ENCODE measurements at places on chromosomes 7 and 10. TPM values are rescaled to one million over a fixed set of nuclear protein-coding genes. Genes with fewer than 3 reads are reported as not detected.

DNA sequence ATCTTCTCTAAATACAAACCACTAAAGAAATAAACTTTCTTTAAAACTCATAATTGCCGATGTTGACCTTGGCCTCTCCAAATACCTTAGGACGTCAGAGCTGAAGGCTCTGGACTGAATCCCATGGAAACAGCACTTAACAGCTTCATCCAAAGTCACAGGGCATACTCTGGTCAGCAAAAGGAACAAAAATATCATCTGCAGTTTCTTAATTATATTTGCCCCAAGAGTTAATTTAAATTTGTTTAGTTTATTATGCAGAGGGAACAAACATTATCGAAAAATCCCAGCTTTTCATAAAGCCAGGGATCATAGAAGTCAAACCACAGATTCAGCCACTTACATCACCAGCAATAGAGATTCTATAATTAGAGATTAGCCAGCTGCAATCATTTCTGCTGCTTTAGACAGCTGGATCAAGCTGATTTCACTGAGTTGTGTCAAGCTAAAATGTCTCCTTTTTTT lies 20.5 kb upstream of the FAM13C start:
- DNase-seq = peak; percentile 86

DNA sequence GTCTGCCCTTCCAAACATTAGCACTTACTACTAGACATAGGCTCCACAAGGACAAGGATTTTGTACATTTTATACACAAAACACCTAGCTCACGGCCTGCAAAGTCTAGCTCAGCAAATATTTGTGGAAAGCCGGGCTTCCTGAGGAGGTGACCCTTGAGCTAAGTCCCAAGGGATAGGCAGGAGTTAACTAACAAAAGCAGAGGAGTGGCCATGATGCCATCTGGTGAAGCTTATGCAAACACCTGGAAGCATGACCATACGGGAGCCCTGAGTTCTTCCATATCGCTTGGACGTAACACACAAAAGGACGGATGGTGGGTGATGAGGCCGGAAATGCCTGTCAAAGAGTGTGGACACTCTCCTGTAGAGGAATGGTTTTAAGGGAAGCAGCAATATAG lies 25.9 kb upstream of the YAE1 start:
- DNase-seq = no peak

DNA sequence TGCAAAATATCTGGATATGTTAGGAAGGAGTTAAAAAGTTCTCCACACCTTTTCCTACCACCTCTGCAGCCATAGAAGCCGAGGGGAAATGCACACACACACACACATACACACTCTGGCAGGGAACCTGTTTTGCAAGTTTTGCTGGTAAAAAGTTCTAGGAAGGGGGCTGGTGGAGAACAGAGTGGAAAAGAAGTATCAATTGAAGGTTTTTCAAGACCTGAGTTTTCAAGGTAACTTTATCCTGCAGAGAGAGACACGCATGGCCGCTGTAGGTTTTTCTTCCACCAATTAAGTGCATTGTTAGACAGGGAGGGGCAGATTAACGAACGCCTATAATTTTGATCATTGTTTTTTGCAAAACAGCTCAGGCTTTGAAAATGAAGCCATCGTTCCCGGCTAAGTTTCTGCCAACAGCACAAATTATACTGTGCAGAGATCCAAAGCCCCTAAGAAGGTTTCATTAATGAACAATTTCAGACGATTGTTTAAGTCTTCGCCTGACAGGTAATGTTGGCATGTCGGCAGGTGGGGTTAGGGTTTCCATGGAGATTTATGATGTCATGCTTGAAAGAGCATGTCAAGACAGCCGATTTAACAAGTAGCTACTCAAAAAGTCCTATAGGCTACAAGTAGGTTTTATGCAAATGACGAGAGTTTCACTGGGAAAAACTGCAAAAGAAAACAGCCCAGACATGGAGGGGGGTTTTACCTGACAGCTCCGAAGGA lies 29.7 kb downstream of the KIAA1217 start:
- no peak for DNase-seq

DNA sequence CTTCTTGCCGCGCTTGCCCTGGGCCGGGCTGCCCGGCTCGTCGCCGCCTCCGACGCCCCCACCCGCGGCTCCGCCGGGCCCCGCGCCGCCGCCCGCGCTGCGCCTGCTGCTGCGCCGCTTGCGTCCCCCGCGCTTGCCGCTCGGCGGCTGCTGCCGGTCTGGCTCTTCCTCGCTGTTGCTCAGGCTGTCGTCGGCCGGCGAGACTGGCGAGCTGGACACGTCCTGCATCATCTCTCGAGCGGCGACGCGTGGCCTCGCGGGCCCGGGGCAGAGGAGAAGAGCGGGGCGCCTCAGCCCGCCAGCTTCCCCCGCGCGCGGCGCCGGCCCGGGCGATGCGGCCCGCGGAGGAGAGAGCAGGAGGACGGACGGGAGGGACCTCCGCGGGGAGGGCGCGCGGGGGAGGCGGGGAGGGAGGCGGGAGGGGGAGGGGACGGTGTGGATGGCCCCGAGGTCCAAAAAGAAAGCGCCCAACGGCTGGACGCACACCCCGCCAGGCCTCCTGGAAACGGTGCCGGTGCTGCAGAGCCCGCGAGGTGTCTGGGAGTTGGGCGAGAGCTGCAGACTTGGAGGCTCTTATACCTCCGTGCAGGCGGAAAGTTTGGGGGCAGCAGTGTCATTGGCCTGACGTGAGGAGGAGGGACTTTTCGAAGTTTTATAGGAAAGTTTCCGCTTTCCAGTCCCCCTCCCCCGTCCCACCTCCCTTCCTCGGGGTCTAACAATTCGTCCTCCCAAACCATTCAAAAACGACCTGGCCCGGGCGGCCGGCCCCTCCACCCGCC lies at the start of gene TWIST1:
TWIST1 (minus strand) TSS at position 546 of the 779 bp plus-strand sequence; CDS start at position 231, 315 bp downstream.
- DNase-seq = peak; percentile 86

DNA sequence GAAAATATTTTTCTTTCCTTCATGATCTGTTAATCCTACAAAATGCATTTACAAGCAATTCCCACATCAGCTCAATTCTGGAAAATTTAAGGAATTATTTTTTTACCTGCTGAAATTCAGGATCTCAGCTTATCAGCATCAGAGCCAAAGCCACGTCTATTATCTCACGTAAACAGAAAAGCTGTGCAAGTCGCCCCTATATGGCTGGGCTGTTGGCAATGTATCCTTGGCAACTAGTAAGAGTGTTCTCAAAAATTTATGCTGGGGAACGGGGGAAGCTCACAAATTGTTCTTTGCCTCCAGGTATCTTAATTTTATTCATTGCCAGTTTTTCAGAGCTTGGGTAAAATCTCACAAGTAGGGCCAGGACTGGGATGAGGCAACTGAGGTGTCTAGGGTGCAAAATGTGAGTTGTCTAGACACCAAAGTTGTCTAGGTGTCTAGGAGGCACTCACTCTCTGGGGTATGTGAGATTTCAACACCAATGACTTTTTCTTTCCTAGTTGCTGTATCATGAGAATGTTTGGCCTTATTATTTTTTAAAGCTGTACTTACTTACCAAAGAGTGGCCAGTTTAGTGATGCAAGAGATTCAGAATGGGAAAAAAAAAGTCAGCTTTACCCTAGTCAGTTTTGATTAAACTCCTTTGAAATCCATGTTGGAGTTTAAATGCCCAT lies 5.1 kb downstream of the GSTO2 start:
- DNase-seq = no peak

- no peak for DNase-seq
Observed at GRCh38 chr7:92761391-92762097, 74.8 kb downstream of the CDK6 start.

GRCh38 chr10:117382861-117383260 lies 7.6 kb upstream of the PDZD8 start:
- DNase-seq = no peak

DNA sequence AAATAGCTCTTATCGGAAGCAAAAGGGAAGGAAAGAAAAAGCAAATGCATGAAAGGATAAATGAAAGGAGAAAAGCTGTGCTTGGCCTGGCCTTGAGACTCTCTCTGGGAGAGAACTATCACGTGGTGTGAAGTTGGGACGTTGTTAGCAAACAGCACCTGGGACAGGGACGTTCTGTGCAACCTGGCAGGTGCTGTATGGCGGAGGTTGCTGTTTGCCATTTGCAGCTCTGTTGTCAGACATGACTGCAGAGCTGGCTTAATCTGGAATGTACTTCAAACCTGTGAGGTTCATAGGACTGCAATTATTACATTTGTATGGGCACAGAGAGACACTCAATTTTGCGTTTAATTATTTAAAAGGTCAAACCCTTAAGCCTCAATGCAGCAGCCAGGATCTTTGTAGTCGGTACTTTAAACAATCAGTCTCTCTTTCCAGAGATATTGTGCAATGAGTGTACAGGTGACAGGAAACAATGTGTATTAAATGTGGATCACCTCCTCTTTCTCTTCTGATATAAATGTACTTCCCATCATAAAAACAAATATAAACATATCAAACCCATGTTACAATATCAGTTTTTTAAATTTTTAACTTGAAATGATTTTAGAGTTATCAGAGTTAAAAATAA lies 800.5 kb upstream of the KCND2 start:
- no peak for DNase-seq

DNA sequence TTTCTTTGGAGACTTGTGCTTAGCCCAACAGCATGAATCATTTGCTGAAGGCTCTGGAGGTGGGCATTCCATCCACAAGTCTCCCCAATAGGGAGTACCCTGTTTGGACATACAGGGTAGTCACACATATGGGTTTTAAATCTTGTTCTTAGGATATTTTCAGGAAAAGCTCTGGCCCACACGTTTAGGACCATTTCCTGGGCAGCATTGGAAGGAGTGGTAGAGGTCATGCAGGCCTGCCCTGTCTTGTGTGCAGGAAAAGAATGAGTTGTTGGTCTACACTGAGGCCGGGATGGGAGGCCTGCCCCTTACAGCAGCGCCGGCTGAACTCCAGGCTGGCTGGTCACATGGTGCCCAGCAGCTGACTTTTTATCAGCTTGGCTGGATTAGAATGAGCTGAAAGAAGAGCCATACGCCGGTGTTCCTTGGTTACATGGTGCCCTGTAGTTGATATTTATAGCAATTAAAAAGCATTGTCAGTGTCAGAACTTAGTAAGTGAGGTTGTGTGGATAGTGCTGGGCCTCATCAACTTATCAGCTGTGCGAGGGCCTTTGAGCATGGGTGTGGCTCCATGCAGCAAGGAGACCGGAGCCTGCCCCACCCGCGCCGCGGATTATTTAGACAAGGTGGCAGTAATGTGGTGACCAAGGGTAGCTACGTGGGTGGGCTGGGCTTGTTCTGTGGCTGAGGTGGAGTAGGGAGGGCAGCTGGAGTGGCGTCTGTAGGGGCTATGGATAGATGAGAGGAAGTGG lies 28.6 kb downstream of the OGDH start:
- DNase-seq = no peak

GRCh38 chr10:113857210-113857609 lies 2.7 kb downstream of the NHLRC2 start:
- no peak for DNase-seq

GRCh38 chr7:2717293-2718261 lies 29.6 kb downstream of the AMZ1 start:
- no peak for DNase-seq

DNA sequence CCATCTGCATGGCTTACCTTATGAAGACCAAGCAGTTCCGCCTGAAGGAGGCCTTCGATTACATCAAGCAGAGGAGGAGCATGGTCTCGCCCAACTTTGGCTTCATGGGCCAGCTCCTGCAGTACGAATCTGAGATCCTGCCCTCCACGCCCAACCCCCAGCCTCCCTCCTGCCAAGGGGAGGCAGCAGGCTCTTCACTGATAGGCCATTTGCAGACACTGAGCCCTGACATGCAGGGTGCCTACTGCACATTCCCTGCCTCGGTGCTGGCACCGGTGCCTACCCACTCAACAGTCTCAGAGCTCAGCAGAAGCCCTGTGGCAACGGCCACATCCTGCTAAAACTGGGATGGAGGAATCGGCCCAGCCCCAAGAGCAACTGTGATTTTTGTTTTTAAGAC lies 12.4 kb downstream of the DUSP5 start:
- DNase-seq = no peak

DNA sequence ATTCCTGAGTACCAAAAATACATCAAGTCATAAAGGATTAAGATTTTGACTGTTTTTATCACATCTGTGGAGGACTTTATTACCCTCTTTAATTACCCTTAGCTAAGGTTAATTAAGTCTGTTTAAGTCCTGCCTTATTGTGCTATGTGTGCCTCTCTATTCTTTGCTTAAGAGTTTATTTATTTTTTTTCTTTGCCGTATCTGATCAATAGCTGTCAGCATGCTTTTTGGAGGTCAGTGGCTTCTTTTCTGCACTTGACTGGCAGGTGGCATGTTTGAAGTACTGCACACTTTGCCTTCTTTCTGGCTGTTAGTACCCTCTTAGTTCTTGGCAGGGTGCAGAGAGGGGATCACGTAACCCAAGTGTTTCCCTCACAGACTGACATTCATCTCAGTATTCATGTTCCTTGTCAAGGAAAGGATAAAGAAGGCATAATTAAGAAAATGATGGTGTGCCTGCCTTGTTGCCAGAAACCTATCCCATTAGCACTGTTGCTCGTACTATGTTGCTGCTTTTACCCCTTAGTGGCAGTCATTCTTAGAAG lies 225.8 kb downstream of the EXOC4 start:
- DNase-seq = no peak

DNA sequence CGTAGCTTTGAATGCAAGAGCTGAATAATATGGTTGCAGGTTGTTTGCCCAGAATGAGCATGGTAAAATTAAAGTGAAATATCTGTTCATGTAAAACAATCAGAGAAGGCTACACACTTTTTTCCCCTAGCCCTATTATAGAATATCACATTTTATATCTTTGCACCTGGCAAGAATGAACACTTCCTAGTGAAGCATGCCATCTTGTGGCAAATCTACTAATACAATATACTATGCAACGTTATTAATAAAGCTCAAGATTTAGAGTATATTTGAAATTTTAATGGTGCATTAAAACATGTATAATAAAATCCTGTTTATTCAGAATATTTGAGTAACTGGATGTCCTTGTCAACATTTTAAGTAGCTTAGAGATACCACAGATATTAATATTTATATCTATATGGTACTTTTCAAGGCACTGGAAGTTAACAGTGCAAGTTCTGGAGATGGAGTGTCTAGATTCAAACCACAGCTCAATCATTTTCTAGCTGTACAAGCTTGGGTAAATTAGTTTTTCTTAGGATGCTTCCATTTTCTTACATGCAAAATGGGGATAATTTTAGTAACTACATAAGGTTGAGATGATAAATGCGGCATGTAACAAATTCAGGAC lies 643.1 kb upstream of the SEMA3D start:
- no peak for DNase-seq

- no peak for DNase-seq
Observed at GRCh38 chr10:31143331-31143935, 111.8 kb upstream of the ZNF438 start.

- no peak for DNase-seq
Observed at GRCh38 chr7:51973071-51973470, 656.5 kb upstream of the COBL start.

- no peak for DNase-seq
Observed at GRCh38 chr10:45198486-45199204, 116.8 kb downstream of the OR13A1 start.

The SPDYE11 gene
- 0.06 TPM for polyA plus RNA-seq

The SLK gene
- polyA plus RNA-seq = 16.5 TPM

The PMPCB gene
- polyA plus RNA-seq = 91.9 TPM

The ZNF107 gene
- 3.2 TPM for polyA plus RNA-seq

Measured in AG04450 (cell line).